Frontal cortex (tissue), 4 donors: ENCODE measurements at places on chromosomes 2 and 18.

DNA sequence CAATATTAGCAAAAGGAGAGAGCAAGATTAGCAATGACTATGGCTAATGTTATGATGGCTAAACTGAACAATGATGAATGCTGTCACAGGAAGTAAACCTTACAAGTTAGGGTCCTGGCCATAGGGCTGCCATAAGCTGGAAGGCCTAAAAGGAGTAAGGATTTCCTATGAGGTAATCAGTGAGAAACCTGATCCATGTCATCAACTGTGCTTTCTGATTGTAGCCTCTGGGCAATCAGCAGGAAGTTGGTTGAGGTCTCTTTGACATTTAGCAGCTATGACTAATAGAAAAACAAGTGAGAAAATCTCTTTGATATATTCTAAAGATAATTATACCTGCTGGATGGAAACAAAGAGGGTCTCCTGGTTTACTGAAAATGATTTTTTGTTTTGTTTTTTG lies 193.0 kb downstream of the RAB3GAP1 start:
- no peak for DNase-seq

GRCh38 chr2:208872591-208872990 lies 466.0 kb downstream of the PTH2R start:
- DNase-seq: no peak

- DNase-seq: no peak
Measured at GRCh38 chr2:122414902-122415301, 659.5 kb downstream of the TSN start.

GRCh38 chr2:208648368-208648767 lies 241.8 kb downstream of the PTH2R start:
- DNase-seq: no peak

DNA sequence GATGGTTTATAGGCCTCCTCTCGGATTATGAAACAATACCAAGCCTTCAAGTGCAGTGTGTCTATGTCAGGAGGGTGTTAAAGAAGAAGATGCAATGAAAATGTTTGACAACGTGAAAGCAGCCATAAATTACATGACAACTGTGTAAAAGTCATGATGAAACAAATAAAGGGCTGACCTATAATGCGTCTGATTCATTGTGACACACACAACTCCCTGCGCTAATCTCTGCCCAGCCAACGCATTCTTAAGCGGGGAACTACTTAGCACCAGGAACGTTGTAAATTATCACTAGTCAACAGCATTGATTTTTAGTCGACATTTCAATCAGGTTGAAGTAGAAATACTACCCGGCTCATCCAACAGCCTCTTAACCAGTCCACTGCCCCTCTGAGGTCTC lies 26.8 kb downstream of the BCL11A start:
- no peak for DNase-seq
